Hepatocyte (in vitro differentiated cells): ENCODE measurements at places on chromosomes 1 and 21. TPM values are rescaled to one million over a fixed set of nuclear protein-coding genes. Genes with fewer than 3 reads are reported as not detected.

GRCh38 chr1:203471841-203472240 is 3.8 kb upstream of the PRELP start:
- no peak overlapping the region for H3K4me3 ChIP-seq
- no peaks in the 10 kb centered on the region for H3K36me3 ChIP-seq
- DNase-seq = no peak
- peaks cover 9% of the 10 kb centered on the region for H3K4me1 ChIP-seq
- no peaks in the 10 kb centered on the region for H3K27me3 ChIP-seq

The CXADR gene
- total RNA-seq = 88.9 and 93.4 TPM in 2 replicates

DNA sequence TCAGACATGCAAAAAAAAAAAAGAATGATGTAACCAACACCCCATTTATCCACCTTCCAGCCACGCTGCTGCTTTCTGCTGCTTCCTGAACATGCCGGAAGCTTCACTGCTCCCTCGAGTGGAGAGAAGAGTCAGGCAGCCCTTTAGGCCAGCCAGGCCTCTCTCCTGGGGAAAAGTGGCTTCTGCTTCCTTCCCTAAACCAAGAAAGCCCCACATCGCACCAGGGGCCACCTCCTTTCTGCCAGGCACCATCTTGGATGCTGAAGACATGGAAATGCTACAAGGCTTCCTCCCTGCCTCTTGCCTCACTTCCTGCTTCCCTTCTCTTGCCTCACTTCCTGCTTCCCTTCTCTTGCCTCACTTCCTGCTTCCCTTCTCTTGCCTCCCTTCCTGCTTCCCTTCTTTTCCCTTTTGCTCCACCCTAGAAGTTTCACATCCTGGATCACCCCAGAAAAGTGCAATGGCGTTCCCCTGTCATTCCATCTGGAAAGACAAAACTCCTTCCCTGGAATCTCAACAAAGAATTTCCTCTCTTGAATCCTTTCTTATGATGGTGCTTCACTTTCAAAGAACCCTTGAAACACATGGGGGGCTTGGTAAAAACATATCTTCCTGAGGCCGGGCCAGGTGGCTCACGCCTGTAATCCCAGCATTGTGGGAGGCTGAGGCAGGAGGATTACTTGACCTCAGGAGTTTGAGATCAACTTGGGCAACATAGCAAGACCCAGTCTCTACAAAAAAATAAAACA is 18.7 kb downstream of the TNFRSF8 start:
- H3K4me3 ChIP-seq = no peak overlapping the region
- no peak overlapping the region for H3K27ac ChIP-seq
- H3K27me3 ChIP-seq = no peaks in the 10 kb centered on the region
- H3K36me3 ChIP-seq = no peaks in the 10 kb centered on the region

- peak; percentile 35 for DNase-seq
- H3K36me3 ChIP-seq = no peaks in the 10 kb centered on the region
- no peak overlapping the region for H3K4me3 ChIP-seq
- H3K27me3 ChIP-seq = no peaks in the 10 kb centered on the region
- H3K27ac ChIP-seq = no peak overlapping the region
Observed at GRCh38 chr1:30700528-30701257, 22.7 kb downstream of the MATN1 start.

- H3K36me3 ChIP-seq = no peaks in the 10 kb centered on the region
- H3K4me3 ChIP-seq = no peak overlapping the region
- H3K4me1 ChIP-seq = peaks cover 18% of the 10 kb centered on the region
Observed at GRCh38 chr1:226351709-226352108, 42.7 kb upstream of the LIN9 start.

- peaks cover 57% of the 10 kb centered on the region for H3K4me1 ChIP-seq
- H3K27me3 ChIP-seq = peaks cover 34% of the 10 kb centered on the region
- peak overlapping the region; percentile 46 for H3K27ac ChIP-seq
- no peaks in the 10 kb centered on the region for H3K36me3 ChIP-seq
- no peak for DNase-seq
Observed at GRCh38 chr1:41385398-41386195, 24.4 kb downstream of the FOXO6 start.

GRCh38 chr1:38044221-38045215 is 2.1 kb downstream of the POU3F1 start:
- no peak for DNase-seq
- H3K4me1 ChIP-seq = peaks cover 14% of the 10 kb centered on the region
- H3K27me3 ChIP-seq = peaks cover 75% of the 10 kb centered on the region
- H3K4me3 ChIP-seq = no peak overlapping the region
- H3K36me3 ChIP-seq = no peaks in the 10 kb centered on the region

- H3K4me1 ChIP-seq = no peaks in the 10 kb centered on the region
- H3K27ac ChIP-seq = no peak overlapping the region
- no peak for DNase-seq
- no peak overlapping the region for H3K4me3 ChIP-seq
- no peaks in the 10 kb centered on the region for H3K36me3 ChIP-seq
Observed at GRCh38 chr1:55650444-55650843, 435.3 kb upstream of the USP24 start.

The CSRP1 gene
- 76.0 and 101 TPM in 2 replicates for total RNA-seq

The LRRN2 gene
- 4.3 and 7.0 TPM in 2 replicates for total RNA-seq

- peaks cover 14% of the 10 kb centered on the region for H3K4me1 ChIP-seq
- H3K27me3 ChIP-seq = no peaks in the 10 kb centered on the region
- H3K27ac ChIP-seq = no peak overlapping the region
- no peaks in the 10 kb centered on the region for H3K36me3 ChIP-seq
- no peak for DNase-seq
- peak overlapping the region; percentile 6 for H3K4me3 ChIP-seq
Observed at GRCh38 chr21:41425588-41425953, 468 bp upstream of the MX1 start.

GRCh38 chr1:62159940-62160348 is 34.7 kb upstream of the L1TD1 start:
- no peaks in the 10 kb centered on the region for H3K36me3 ChIP-seq
- no peaks in the 10 kb centered on the region for H3K27me3 ChIP-seq
- H3K27ac ChIP-seq = no peak overlapping the region

The FAM43B gene
- 0.10 and 0.28 TPM in 2 replicates for total RNA-seq

DNA sequence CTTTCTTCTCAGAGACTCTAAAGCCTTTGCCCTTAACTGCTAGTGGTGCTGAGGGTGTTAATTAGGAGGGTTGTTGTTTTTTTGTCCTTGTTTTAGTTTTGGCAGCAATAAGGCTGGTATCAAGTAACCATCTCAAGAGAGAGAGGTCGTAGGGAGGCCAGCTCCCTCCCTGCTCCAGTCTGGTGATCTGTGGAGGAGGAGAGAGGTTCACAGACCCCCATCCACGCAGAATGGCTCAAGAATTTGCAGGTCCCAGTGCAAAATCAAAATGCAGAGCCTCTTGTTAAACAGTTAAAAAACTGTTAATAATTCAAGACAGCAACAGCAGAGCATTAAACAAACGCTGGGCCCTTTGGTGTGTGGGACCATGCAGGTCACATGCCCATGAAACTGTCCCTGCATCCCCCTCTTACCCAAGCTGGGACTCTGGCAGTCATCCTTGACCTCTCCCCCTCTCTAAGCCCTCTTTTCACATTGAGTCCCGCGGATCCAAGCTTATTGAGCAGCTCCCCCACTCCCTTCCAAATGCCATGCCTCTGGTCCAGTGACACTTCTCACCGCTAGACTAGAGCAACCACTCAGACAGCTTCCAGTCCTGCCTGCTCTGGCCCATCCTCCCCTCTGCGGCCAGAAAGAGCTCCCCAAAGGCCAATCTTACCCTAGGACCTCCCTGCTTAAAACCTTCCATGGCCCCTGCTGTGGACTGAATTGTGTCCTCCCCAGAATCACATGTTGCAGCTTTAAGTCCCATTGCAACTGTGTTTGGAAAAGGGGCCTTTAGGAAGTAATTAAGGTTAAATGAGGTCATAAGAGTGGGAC is 47.7 kb upstream of the RPL11 start:
- H3K4me1 ChIP-seq = peaks cover 6% of the 10 kb centered on the region
- DNase-seq = no peak
- H3K36me3 ChIP-seq = no peaks in the 10 kb centered on the region
- no peaks in the 10 kb centered on the region for H3K27me3 ChIP-seq

The MYBPH gene
- not detected in 2 replicates for total RNA-seq

DNA sequence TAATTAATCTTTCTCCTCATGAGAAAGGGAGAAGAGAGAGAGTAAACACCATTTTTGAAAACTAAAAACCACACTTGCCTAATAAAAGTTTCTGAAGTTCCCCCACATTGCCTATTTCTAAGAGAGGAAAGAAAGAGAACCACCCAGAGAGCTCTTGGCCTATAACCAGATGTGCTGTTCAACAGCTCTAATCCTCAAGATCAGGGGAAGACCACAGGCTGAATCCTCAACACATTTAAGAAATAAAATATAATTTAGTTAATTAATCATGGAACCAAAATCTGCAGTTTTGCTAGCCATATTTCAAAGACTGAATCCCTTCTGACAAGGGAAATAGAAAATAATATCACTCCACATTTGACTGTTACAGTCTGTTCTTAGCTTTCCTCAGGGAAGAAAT is 11.9 kb downstream of the PRRX1 start:
- no peaks in the 10 kb centered on the region for H3K4me1 ChIP-seq
- no peak overlapping the region for H3K4me3 ChIP-seq
- H3K27ac ChIP-seq = no peak overlapping the region

The NAV1 gene
- 15.0 and 15.2 TPM in 2 replicates for total RNA-seq

DNA sequence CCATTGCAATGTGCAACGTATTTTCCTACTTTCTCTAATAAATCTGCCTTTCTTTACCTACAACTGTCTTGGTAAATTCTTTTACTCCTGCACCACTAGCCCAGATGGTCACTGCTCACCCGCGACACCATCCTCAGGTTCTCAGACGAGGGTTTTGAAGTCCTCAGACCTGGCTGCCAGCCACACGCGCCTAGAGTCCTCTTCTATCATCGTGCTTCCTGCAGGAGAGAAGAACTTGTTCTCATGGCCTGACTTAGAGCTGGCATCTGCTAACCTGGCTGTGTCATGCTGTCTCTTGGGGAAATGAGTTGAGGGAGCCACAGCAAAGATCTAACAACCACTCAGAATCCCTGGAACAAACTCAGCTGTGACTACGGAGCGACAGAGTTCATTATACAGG is 30.3 kb upstream of the PGBD5 start:
- no peaks in the 10 kb centered on the region for H3K27me3 ChIP-seq
- no peak overlapping the region for H3K27ac ChIP-seq
- H3K36me3 ChIP-seq = no peaks in the 10 kb centered on the region
- H3K4me1 ChIP-seq = no peaks in the 10 kb centered on the region
- H3K4me3 ChIP-seq = no peak overlapping the region
- DNase-seq = no peak

GRCh38 chr1:108609483-108610049 is 49.7 kb downstream of the EEIG2 start:
- no peaks in the 10 kb centered on the region for H3K36me3 ChIP-seq
- H3K27ac ChIP-seq = no peak overlapping the region
- H3K27me3 ChIP-seq = no peaks in the 10 kb centered on the region
- DNase-seq = no peak
- H3K4me3 ChIP-seq = no peak overlapping the region

The ABL2 gene
- 11.3 and 11.6 TPM in 2 replicates for total RNA-seq

The TIMM17A gene
- 54.5 and 65.0 TPM in 2 replicates for total RNA-seq

DNA sequence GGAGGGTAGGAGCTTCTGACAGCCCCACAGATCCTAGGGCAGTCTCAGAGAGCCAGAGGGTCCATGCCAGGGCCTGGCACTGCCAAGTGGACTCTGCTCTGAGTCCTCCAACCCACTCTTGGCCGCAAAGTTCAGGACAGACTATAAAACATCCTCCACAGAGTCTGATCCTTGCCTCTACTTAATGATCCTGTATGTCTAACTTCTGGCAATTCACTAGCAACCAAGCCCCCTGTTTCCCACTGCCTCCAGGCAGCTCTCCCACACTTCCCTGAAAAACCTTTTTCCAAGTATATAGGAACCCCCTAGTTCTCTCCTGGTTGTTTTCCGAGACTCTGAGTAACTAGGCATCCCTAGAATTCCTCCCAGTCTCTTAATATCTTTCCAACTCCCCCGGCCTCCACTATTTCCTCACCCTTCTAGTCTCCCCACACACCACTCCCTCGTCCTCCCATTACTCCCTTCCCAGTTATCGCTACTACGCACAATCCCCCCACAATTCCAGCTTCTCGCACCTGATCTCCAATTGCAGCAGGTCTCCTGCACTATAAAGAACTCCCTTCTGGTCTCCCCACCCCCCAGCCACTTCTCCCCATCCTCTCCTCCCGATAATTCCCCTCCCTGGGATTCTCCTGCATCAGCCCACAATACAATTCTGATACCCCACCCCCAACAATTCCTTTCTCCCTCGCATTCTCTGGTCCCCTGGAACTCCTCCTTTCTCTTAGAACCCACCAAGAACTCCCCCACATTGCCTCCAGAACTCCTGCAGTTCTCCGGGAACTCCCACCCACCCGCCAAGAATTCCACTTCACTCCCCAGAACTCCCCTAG is 574 bp downstream of the IGSF9 start:
- no peaks in the 10 kb centered on the region for H3K36me3 ChIP-seq
- no peaks in the 10 kb centered on the region for H3K27me3 ChIP-seq
- peak overlapping the region; percentile 50 for H3K4me3 ChIP-seq
- peak overlapping the region; percentile 9 for H3K27ac ChIP-seq

- no peaks in the 10 kb centered on the region for H3K27me3 ChIP-seq
- H3K4me3 ChIP-seq = peak overlapping the region; percentile 7
- H3K4me1 ChIP-seq = peaks cover 21% of the 10 kb centered on the region
Observed at GRCh38 chr1:154969246-154969645, 1.3 kb downstream of the SHC1 start.

The SH3BGRL3 gene
- total RNA-seq = 35.9 and 36.6 TPM in 2 replicates

DNA sequence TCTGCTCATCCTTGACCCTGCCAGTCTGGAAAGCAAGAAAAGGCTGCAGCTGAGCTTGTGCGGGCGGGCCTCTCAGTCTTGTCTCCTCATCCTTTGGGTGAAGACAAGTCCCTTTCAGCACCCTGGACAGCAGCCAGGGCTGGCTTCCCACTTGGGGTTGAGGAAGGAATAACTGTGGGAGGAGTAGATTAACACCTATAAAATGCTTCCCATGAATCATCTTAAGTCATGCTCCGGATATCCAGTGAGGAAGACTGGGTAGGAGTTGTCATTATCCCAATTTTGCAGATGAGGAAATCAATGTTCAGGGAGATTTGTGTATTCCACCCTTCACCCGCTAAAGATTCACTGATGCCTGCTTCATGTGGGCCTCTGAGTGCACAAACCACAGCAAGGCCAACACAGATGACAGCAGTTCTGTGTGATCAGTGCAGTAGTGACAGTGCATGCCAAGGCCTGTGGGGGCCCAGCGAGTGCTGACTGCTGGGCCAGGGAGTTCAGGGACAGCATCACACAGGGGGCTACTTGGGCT is 20.1 kb upstream of the COL16A1 start:
- H3K4me3 ChIP-seq = no peak overlapping the region
- no peaks in the 10 kb centered on the region for H3K4me1 ChIP-seq
- peak; percentile 91 for DNase-seq
- H3K27me3 ChIP-seq = no peaks in the 10 kb centered on the region

The AKR7A3 gene
- 1.2 and 2.3 TPM in 2 replicates for total RNA-seq

DNA sequence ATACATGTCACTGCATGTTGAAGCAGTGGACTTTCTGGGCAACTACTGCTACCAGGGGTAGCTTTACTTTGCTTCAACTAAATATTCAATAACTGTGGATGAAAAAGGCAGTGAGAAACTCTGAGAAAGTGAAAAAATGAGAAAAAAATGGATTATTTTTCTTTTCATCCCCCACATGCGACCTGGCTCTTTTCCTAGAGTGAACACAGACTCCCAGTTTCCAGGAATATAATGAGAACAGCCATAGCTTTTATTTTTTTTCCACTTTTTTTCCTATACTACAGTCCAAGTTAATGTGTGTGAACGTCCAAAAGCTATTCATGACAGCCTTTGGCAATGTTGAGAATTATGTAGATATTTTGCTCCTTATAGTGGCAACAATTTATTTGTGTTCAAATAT is 230.4 kb downstream of the DNM3 start:
- no peak overlapping the region for H3K4me3 ChIP-seq
- no peak for DNase-seq
- H3K4me1 ChIP-seq = no peaks in the 10 kb centered on the region

- H3K4me3 ChIP-seq = no peak overlapping the region
- no peaks in the 10 kb centered on the region for H3K27me3 ChIP-seq
- DNase-seq = peak; percentile 62
- H3K27ac ChIP-seq = no peak overlapping the region
Observed at GRCh38 chr1:246647113-246647512, 77.1 kb upstream of the SCCPDH start.

The PRAMEF20 gene
- not detected in 2 replicates for total RNA-seq
